ENCODE measurements at places on chromosomes 13 and 19.

DNA sequence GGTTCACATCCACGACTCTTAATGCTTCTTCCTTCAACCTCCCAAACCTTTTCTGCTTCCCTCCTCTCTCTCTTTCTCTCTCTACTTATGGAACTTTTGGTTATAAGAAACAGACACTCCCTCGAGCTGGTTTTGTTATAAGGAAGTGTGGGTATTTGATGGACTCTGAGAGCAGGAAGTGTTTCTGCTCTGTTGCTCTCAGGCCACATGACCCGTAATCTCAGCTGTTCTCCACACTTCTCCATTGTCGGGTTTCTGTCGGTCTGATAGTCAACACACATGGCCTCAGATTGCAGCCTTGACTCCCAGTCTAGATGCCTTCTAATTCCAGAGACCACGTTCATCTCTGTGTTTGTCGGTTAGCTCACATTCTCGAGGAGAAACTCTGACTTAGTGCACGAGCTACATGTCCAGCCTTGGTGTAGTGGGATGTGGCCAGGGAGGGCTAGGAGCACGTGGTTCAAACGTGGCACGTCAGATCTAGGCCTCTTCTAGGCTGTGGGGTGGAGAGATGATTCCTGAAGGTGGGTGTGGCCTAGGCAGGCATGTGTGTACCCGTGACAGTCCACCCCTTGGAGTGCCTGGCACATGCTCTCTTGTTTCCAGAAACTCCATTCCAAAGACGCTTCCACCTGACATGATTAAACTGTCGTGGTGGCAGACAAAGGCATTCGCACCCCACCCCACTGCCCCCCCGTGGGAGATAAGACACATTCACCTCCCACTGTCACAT, 26.3 kb downstream of the CNFN start:
- DNase-seq, result no peak

- no peak for DNase-seq
These were observed 3.7 kb downstream of the ITM2B start for GRCh38 chr13:48236528-48237353.

- DNase-seq, result no peak
These were observed 84.0 kb downstream of the RGCC start for GRCh38 chr13:41541142-41541938.

DNA sequence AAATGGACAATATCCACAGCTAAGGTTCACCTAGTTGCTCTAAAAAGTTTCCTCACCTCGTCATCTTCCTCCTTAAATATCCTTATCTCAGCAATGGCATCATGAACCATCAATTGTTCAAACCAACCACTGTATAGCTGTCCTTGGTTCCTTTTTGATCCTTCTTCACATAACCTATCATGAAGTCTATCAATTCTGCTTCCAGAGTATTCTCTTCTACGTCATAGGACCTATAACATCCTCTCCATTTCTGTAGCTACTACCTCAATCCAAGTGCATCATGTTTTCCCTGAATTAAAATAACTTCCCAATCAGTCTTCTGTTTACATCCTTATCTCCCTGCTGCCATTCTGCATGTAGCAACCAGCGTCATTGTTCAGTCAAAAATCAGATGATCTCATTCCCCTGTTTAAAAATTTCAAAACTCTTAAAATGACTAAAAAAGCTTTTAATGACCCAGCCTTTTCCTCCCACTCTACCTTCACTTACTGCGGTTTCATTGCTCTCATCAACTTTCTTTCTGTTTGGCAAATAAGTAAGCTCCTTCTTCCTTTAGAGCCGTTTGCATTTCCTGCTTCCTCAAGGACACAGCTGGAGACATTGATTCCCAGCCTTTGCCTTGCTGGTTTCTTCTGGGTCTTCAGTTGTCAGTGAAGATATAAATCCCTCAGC, 223.9 kb upstream of the MIR17HG start:
- DNase-seq, result no peak

GRCh38 chr13:66369666-66370065, 860.5 kb downstream of the PCDH9 start:
- no peak for DNase-seq

DNA sequence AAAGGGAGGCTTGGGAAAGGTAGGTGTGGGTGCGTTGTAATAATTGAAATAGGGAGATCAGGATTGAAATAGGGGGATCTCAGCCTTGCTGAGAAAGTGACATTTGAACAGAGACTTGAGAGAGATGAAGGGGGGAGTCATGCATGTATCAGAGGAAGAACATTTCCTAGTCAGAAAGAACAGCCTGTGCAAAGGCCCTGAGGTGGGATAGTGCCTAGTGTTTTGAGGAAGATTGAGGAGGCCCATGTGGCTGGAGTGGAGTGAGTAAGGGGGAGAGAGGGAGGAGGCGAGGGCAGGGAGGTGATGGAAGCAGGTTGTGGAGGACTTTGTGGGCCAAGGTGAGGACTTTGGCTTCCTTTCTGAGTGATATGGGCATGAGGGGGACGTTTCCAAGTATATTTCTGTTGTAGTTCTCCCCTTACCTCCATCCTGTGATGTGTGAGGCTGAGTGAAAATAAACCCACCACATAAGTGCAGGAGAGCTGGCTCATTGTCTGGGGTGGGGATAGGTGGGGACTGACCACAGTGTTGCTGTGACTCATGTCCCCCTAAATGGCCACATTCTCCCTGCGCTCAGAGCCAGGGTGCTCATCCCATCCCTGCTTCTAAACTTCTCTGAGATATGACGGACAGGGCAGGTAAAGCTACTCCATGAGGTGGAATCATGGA, 17.8 kb downstream of the ACTL9 start:
- DNase-seq, result no peak

Measured in activated CD4-positive, alpha-beta T cell treated with anti-CD3 and anti-CD28 coated beads, Interleukin-2, amount 50 U/mL, for 4 hours (primary cell).